ENCODE measurements at places on chromosomes 7 and 10. TPM values are rescaled to one million over a fixed set of nuclear protein-coding genes. Genes with fewer than 3 reads are reported as not detected.

PDGFA gene
- 2.2 TPM for polyA plus RNA-seq

PRSS37 gene
- polyA plus RNA-seq, result not detected

OR2A1 gene
- not detected for polyA plus RNA-seq

KIF11 gene
- polyA plus RNA-seq, result 5.2 TPM

EGR2 gene
- polyA plus RNA-seq, result 0.57 TPM

CROT gene
- polyA plus RNA-seq, result 48.3 TPM

ELFN1 gene
- 0.14 TPM for polyA plus RNA-seq

GDF10 gene
- 0.09 TPM for polyA plus RNA-seq

TMEM168 gene
- polyA plus RNA-seq, result 34.9 TPM

PNLIPRP2 gene
- not detected for polyA plus RNA-seq

PNLIPRP1 gene
- not detected for polyA plus RNA-seq

CLEC2L gene
- not detected for polyA plus RNA-seq

TRIM73 gene
- 0.15 TPM for polyA plus RNA-seq

CLRN3 gene
- not detected for polyA plus RNA-seq

KEL gene
- polyA plus RNA-seq, result 0.09 TPM

ENKUR gene
- polyA plus RNA-seq, result 0.11 TPM

CBX3 gene
- polyA plus RNA-seq, result 174 TPM

POLR2J3 gene
- polyA plus RNA-seq, result 40.8 TPM

SP8 gene
- not detected for polyA plus RNA-seq

GJD4 gene
- polyA plus RNA-seq, result not detected

GCK gene
- 0.35 TPM for polyA plus RNA-seq

SCIN gene
- polyA plus RNA-seq, result not detected

CARD11 gene
- 1.2 TPM for polyA plus RNA-seq

CALML5 gene
- polyA plus RNA-seq, result not detected

ADCY1 gene
- polyA plus RNA-seq, result 0.10 TPM

TMEM176B gene
- 3.1 TPM for polyA plus RNA-seq

MSMB gene
- not detected for polyA plus RNA-seq

ABCB1 gene
- polyA plus RNA-seq, result 2.9 TPM

AGMO gene
- 0.10 TPM for polyA plus RNA-seq

TMEM140 gene
- 1.4 TPM for polyA plus RNA-seq

SFTPA2 gene
- not detected for polyA plus RNA-seq

SMKR1 gene
- 0.24 TPM for polyA plus RNA-seq

GPR15LG gene
- polyA plus RNA-seq, result not detected

GPR22 gene
- not detected for polyA plus RNA-seq

GPR158 gene
- polyA plus RNA-seq, result not detected

TMEM270 gene
- not detected for polyA plus RNA-seq

PRRT4 gene
- not detected for polyA plus RNA-seq

SH2D4B gene
- polyA plus RNA-seq, result not detected

KCNH2 gene
- 2.0 TPM for polyA plus RNA-seq

OGDHL gene
- 0.19 TPM for polyA plus RNA-seq

IFIT1 gene
- 32.8 TPM for polyA plus RNA-seq

LBX1 gene
- polyA plus RNA-seq, result not detected

SPAM1 gene
- not detected for polyA plus RNA-seq

GALNT17 gene
- not detected for polyA plus RNA-seq

RADIL gene
- polyA plus RNA-seq, result 0.07 TPM

PRKAR2B gene
- polyA plus RNA-seq, result 13.0 TPM

TTYH3 gene
- 50.7 TPM for polyA plus RNA-seq

RELN gene
- 7.6 TPM for polyA plus RNA-seq

ABCC2 gene
- polyA plus RNA-seq, result 0.29 TPM

YKT6 gene
- polyA plus RNA-seq, result 124 TPM

TAF5 gene
- 2.3 TPM for polyA plus RNA-seq

LOXL4 gene
- polyA plus RNA-seq, result 41.0 TPM

LRRD1 gene
- polyA plus RNA-seq, result not detected

AQP1 gene
- polyA plus RNA-seq, result 0.32 TPM

SOSTDC1 gene
- 0.11 TPM for polyA plus RNA-seq

STAMBPL1 gene
- polyA plus RNA-seq, result 50.3 TPM

URGCP gene
- polyA plus RNA-seq, result 25.5 TPM
